Stimulated activated CD4-positive, alpha-beta T cell treated with anti-CD3 and anti-CD28 coated beads, Interleukin-1b, Interleukin-23, amount 100 ng/mL, for 1 hour (primary cell): ENCODE measurements at places on chromosomes 5 and 9.

GRCh38 chr9:75896193-75896592 lies 5.7 kb downstream of the PCSK5 start:
- DNase-seq, result no peak

DNA sequence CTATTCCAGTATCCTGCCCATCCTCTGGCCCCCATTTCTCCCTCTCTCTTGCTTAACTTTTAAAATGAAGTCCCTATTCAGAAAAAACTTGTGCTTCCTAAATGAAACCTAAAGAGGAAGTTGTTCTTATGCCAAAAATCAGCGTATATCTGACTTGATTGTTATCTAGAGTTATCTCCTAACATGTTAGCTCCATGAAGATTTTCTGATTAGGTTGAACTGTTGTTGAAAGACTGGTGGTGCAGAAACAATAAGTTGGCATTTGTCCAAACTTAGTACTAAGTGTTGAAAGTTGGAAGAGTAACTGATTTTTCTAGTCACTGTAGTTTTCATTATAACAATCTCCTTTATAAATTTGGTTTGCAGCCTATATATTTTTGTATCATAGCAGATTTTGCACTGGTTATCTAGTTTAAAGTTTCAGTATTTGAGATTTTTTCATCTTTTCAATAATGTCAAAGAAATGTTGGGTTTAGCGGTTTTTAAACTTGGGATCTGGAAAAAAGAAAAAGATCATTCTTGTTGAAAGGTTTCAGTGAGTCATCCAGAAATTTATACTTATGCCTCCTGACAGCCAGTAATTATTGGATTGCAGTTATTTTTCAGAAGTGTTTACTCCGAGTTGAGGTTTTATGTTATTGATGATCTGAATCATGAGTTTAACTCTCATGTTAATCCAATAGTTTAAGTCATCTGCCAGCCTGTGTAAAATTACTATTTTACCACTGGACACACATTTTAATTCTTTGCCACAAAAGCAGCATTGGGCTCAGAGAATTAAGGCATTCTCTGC lies 60.6 kb downstream of the PAM start:
- no peak for DNase-seq

DNA sequence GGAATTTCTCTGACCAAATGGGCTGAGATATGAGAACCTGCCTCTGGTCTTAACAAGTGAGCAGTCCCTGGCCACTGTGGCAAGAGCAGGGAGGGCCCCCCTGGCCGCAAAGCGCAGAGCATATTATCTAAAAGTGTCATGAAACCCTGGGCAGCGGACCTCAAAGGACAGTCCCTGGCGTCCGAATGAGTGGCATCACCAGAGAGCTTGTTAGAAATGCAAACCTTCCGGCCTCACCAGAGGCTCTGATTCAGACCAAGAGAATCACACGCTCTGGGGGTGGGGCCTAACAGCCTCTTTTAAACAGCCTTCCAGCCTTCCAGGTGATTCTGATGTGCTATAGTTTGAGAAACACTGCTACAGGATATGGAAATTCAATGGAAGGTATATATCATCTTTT lies 10.9 kb downstream of the PTPN3 start:
- DNase-seq, result no peak

DNA sequence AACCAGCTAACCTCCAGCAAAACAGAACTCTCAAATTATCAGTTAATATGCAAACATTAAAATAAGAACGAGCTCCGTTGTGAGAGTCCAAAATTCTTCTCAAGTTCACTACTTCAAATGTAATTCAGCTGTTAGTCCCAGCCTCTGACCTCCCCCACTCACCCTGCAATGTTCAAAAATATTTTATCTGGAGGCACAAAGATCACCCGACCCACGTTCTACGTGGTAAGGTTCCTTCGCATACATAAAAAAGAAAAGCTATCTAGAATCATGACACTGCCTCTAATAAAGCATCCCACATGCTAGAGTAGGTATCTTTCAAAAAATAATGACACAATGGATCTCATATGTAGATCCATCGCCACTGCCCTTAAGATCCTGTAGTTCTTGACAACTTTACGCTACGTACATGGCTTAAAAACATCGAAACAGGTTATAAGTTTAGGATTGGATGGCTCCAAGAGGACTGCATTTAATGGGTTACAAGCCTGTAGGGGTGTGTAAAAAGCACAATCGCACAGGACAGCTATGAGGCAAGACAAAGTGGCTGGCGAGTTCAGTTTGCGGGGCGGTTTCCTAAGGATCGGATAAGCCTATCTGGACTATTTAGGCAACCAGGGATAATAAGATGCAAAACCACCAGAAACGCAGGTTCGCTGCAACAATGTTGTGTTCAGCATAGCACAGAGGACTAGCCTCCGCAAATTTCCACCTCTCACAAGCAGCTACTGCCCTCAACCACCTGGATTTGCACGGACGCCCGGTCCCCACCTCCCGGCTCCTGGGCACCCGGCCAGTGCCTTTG lies 969 bp downstream of the CLK4 start:
- no peak for DNase-seq

DNA sequence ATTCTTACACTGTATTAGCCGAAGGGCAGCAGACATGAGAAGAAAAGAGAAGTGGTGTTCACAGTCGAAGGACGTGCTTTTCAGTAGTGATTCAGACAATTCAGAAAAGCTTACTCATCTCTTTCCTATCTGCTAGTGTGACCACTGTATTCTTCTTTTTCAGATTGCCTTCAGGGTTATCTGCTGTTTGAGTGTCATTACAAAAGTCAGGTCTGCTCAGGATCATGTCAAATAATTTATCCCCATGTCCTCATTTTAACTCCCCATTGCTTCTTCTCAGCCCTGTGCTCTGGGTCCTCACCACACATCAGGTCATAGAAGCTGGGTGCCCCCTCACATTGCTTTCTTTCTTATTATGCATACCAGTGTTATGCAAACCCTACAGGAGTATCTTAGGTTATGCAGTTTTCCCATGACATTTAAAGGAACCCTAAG lies 394.0 kb downstream of the CETN3 start:
- no peak for DNase-seq

- DNase-seq, result no peak
Measured at GRCh38 chr5:128480906-128481633, 57.0 kb downstream of the FBN2 start.

GRCh38 chr5:170120576-170120975 lies 14.9 kb downstream of the FOXI1 start:
- no peak for DNase-seq

- no peak for DNase-seq
Measured at GRCh38 chr5:151906246-151906645, 18.4 kb downstream of the GLRA1 start.

DNA sequence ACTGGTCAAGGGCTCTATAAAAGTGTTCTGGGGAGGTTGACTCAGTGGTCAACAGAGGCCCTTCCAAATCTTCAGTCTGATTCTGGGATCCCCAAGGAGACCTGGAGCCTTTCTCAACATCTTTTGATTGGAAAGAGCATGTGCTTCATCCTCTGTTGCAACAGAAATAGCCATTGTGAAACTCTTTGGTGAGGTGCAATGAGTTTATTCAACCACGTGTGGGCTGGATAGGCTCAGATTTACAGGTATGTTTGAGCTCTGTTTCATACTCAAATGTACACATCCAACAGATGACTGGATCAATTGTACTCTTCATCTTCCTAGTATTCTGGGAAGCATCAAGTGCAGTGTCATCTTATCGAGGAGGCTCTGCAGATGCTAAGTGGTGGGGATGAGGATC lies 60.5 kb downstream of the CTSL start:
- DNase-seq, result no peak

GRCh38 chr5:156815988-156816599 lies 34.0 kb upstream of the PPP1R2B start:
- DNase-seq, result no peak

- no peak for DNase-seq
Measured at GRCh38 chr9:14313378-14313940, 482 bp downstream of the NFIB start.

- no peak for DNase-seq
Measured at GRCh38 chr5:56330167-56330566, 97.0 kb upstream of the ANKRD55 start.

DNA sequence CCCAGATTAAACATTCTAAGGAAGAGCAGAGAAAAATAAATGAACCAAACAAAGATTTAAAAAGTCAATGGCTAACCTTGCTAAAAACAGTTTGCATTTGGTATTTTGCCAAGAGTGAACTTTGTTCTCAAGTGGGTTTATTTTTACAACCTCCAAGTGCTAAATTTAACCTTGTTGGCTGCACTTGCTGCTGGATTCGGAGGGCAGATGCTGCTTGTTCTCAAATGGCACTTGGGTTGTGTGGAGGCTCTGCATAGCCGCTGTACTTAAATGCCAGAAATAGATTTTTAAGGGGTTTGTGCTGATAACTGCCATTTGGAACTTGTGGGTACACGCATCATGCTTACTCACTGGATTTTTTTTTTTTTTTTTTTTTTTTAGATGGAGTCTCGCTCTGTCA lies 13.3 kb upstream of the SPATA24 start:
- no peak for DNase-seq

DNA sequence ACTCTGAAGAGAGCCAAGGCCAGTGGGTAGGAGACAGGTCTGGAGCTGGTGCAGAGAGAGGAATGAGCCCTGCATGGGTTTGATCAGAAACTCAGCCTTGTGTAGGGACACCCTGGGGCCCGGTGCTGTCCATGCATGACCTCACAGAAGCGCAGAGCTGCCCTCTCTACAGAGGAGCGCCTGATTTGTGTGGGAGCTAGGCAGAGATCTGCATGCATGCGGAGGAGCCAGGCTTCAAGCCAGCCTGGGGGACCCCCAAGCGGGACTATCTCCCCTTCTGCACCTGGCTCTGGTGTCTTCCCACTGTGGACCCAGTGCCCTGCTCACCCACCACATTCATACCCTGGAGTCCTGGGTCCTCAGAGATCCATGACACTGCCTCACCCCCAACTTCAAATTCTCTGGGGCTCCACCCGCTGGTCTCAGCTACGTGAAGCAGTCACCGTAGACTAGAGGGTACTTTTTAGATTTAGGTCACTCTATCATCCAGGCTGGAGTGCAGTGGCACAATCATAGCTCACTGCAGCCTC lies 2.6 kb upstream of the LCN2 start:
- no peak for DNase-seq

DNA sequence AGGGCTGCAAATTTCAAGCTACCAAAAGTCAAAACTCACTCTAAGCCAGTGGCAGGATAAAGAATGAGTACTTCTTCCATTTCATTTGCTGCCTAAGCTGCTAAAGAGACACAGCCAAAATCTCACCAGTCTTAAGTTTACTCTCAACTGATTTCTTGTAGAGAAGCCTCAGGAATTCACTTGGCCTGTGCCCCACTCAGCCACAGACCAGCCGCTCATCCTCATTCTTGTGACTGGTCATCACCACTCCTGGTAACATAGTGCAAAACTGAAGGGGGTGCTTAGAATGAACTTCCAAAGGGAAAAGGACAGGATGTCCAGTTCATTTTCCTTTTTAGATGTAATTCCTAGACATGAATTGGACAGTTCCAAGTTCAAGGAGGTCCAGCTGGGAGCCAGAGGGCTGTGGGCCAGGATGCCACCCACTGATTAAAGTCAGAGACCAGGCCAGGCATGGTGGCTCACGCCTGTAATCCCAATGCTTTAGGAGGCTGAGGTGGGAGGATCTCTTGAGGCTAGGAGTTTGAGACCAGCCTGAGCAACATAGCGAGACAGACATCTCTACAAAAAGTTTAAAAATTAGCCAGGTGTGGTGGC lies 72.7 kb upstream of the RANBP3L start:
- no peak for DNase-seq

- DNase-seq, result no peak
Measured at GRCh38 chr9:117278471-117279035, 136.3 kb downstream of the ASTN2 start.

- DNase-seq, result no peak
Measured at GRCh38 chr5:32096891-32097595, 77.1 kb downstream of the GOLPH3 start.

DNA sequence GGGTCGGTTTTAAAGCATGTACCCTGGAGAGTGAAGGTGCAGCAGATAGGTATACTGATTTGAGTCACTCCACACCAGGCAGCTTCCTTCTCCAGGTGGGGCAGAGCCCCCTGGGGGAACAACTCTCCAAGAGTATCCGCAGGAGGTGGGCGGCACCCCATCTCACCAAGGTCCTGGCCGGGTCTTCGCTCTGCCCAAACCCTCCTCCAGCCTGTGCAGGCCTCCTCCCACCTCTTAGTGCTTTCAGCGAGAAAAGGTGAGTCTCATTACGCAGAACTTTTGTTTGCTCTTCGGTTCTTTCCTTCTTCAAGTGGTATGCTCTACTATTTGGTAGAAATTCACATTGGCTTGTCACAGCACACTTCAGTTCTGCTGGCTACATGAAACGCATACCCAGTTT lies 13.7 kb downstream of the SPACA9 start:
- DNase-seq, result no peak

- DNase-seq, result no peak
Measured at GRCh38 chr9:89365532-89365912, 47.2 kb downstream of the SECISBP2 start.

DNA sequence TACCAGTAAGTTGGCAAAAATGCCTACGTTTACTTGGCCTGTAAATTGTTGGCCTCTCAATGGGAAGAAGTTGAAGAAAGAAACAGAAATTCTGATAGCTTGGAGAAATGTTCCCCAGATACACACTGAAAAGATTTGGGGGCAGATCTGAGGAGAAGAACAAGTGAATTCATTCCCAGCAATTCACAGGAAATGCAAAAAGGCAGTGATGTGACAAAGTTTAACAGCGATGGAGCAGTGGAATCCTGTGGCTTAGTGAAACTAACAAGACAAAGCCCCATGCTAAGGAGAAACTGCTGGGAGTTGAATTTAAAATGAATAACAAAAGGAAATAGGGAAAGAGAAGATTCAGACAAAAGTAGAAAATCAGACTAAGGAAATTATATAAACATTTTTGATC lies 213.2 kb upstream of the EDIL3 start:
- no peak for DNase-seq

DNA sequence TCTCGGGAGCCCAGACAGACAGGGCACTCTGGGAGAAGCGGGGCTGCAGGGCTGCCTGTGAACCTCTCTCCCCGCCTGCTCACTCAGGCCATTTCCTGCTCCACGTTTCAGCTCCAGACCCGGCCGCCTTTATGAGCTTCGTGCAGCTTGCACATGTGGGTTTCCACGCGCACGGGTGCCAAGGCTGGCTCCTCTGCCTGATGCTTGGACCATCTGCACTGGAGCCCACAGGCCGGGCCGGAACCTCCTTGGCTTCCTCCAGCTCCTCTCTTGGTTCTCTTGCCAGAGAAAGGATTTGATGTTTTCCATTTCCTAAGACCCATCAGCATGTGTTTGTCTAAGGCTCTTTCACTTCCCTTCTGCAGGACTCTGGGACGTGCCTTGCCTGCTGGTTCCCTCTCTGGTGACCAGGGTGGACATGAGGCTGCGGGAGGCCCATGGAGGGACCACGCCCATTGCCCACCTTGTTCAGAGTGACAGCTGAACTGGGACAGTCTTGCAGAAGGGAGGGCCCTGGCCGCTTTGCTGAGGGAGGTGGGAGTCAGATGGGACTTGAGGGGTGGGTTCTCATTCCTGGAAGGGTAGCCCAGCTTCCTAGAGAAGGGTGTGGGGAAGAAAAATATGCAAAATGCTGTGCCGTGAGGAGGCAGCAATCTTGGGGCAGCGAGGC lies 23.3 kb upstream of the COL5A1 start:
- no peak for DNase-seq

GRCh38 chr9:33439731-33440130 lies 7.7 kb downstream of the AQP3 start:
- DNase-seq, result no peak

- no peak for DNase-seq
Measured at GRCh38 chr9:27770541-27770940, 197.3 kb upstream of the C9orf72 start.

GRCh38 chr5:142853682-142854081 lies 83.5 kb downstream of the ARHGAP26 start:
- DNase-seq, result no peak

- no peak for DNase-seq
Measured at GRCh38 chr5:73282923-73283322, 109.9 kb downstream of the TMEM174 start.
